ENCODE measurements at places on chromosomes 1 and 21.

DNA sequence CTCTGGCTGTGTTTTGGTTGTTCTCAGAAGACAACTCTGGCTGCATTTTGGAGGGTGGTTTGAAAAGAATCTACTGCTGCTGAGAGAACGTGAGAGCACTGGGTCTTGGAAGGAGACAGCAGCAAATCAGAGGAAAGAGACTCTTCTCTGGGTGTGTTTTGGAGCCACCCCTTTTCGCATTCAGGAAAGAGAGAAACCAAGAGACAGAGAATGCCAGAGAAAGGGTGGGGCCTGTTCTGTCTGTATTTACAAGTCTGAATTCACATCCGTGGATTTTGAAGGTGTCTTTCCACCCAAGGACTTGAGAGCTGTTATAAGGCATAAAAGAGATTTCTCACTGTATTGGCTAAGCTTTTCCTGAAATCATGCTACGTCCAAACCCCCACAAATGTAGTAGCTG is 187.2 kb downstream of the C1orf94 start:
- DNase-seq = no peak

DNA sequence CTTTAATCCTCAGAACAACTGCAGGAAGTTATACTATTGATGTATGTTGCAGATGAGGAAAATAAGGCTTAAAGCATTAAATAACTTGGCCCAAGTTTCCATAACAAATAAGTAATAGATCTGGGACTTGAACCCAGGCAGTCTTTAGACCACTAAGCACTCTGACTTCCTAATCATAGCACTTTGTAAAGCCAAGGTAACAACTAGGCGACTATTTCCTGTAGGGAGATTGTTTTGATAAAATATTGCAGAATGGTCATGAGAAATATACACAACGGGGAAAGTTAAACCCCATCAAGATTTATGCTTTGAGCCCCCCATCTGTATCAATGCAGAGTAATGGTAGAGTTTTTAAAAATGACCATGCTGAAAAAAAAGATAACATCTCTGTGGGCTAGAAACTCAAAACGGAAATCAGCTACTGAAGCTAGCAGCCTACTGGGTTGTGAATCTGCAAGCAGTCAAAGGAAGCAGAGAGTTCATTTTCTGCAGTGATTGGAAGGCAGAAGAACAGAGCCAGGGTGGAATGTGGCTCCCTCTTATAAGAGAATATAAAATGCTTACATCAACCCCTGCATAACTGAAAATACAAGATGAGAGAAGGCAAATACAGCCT is 111.2 kb upstream of the OLIG2 start:
- DNase-seq = no peak

GRCh38 chr1:212621043-212621948 is 12.7 kb downstream of the ATF3 start:
- DNase-seq = no peak

DNA sequence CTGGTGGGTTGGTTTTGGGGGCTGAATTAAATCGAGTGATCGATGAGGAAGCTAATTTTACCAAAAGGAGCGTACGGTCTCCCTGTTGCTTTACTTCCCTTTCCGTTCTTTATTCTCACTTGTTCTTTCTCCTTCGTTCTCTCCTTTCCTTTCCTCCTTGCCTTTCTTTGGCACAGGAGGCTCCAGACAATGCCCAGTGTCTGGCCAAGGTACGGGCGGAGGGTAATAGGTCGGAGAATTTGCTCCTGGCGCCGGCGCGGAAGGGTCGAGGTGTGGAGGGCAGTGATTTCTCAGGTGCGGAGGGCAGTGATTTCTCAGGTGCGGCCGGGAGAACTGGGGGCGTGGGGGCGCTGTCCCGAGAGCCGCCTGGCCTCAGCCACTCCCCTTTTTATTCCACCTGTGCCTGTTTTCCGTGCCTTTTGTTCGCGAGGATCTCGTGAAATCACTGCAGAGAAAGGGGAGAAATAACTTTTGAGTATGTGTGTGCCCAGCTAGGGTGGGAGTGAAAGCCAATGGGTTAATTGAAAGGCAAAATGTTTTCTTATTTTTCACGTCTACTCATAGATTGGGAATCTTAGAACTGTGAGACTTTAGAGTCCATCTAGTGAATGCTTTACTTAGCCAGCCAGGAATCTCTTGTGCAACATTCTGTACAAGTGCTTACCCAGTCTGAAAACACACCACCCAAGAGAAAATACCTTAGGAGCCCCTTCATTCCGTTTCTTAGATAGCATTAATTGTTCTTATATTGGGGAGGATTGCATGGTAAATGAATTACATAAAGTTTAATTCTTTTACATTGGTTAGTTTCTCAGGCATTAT is 1.3 kb downstream of the FNBP1L start:
- peak; percentile 28 for DNase-seq

DNA sequence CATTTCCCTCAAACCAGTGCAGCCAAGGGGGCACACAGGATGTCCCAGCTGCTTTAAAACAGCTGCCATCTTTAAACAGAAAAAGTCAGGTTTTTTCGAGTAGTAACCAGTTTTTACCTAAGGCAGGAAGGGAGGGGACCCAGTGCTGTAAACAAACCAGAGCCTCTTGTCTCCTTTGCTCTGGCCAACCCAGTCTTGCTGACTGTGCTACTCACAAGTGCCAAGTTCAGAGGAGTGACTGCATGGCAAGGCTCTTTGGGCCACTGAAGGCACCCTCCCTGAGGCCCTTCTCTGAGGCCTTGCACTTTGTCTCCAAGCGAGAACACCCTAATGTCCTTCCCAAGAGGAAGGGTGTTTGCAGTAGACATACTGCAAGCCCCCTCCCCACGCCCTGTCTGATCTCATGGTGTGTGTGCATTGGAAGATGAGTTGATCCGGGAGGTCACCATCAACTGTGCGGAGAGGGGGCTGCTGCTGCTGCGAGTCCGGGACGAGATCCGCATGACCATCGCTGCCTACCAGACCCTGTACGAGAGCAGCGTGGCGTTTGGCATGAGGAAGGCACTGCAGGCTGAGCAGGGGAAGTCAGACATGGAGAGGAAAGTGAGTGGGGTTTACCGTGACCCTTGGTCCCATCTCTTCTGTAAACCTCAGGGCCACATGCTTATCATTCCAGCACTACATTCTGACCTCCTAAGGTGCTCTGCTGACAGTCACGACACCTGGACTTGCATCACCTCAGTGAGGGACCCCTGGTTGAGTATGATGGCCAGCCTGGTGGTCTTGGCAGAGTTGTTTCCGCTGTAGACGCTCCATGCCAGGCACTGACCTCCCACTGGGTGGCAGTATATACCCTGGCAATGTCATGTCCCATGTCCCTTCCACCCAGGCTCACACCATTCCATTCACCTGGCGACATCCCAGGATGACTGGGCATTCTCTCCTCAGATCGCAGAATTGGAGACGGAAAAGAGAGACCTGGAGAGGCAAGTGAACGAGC is 4.7 kb downstream of the DNALI1 start:
- DNase-seq = peak; percentile 38

GRCh38 chr1:40390857-40391256 is 17.3 kb downstream of the SMAP2 start:
- DNase-seq = no peak

DNA sequence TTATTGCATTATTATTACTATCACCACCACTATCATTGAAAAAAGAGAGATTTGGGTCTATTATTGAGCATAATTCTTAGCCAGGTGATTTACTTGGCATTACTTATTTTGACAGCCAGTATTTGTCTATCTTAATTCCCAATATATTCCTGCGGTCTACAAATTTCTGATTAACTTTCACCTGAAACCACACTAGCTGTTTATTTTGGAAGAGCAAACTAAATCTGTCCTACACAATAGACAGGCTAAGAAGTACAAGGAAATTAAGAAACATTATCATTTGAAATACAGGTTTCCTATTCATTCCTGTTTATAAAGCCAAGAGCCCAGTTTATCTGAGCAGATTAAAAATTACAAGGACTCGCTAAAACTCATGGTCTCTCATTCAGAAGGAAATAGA is 6.9 kb upstream of the LYST start:
- no peak for DNase-seq

DNA sequence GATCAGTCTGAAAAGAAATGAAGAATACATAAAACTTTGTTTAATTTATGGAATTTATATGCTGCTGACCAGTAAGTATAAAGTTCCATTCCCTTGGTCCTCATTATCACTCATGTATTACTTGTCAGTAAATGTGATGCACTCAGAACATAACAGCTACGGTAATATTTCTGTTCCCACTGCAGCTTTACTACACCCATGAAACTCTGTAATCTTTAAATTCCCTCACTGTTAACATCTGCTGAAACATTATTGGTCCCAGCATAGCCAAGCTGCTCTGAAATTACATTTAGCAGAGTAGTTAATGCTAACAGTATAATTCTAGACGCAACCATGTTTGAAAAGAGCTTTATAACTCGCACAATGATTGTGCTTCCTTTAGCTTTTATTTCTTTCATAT is 238.4 kb downstream of the GPATCH2 start:
- no peak for DNase-seq

GRCh38 chr1:11046270-11046566 is 821 bp downstream of the MASP2 start:
- no peak for DNase-seq

DNA sequence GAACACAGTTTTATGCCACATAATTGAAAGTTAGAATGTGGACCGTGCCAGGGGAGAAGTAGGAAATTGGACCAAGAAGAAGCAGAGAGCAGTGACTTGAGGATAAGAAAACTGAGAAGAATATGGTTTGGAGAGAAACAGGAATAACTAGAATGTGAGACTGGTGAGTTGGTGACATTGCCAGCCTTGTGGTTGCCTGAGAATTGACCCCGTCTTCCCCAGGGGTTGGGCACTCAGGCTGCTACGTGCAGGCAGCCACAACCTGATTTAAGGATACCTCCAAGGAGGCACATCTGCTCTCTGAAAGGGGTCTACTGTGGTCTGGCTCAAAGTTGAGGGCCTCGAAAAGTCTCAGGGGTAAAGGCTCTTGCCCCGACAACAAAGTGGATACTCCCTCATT is 112.1 kb upstream of the ARTN start:
- no peak for DNase-seq

- DNase-seq = no peak
Observed at GRCh38 chr1:3505161-3505560, 50.7 kb downstream of the ARHGEF16 start.

DNA sequence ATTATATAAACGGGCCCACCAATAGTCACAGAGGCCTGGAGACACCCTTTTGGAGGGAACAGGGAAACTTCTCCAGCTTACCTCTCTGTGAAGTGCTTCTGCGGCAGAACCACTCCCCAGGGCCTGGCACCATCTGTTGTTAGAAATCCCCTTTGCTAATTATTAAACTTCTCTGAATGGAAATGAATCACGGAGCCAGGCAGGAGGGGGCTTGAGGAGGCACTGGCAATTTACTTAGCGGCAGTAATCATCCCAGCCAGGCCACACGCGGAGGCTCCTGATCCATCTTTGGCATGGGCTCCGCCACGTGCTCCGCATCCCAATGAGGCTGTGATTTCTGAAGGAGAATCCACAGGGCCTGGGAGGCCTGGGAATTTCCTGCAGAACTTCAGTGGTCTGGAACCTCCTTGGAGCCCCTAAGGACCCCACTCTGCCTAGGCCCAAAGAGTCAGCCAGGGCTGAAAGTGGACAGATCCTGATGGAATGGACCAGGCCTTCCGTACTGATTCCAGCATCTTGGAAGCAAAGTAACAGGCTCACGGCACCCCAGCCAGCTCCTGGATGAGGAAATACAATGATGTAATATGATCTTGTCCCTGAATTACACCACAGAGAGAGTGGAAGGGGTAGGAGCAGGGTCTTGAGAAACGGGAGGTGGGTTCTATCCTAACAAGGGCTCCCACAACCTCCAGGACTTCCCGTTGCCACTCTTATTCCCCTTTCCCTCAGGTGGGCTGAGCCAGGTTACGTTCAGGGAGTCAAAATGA is 62.3 kb downstream of the GRIK3 start:
- DNase-seq = no peak

GRCh38 chr1:232179896-232180778 is 449.8 kb downstream of the SIPA1L2 start:
- no peak for DNase-seq

GRCh38 chr1:81158592-81158991 is 642.1 kb upstream of the ADGRL2 start:
- DNase-seq = no peak
